A172 (cell line): ENCODE measurements at places on chromosomes 12 and 14. TPM values are rescaled to one million over a fixed set of nuclear protein-coding genes. Genes with fewer than 3 reads are reported as not detected.

The ITGA5 gene
- 215 and 219 TPM in 2 replicates for total RNA-seq

The TSHR gene
- not detected in 2 replicates for total RNA-seq

The ZNF26 gene
- total RNA-seq = 6.4 and 9.0 TPM in 2 replicates

The PLA2G1B gene
- not detected in 2 replicates for total RNA-seq

The BICDL1 gene
- 0.38 and 1.2 TPM in 2 replicates for total RNA-seq

The PPP2R3C gene
- 26.8 and 36.4 TPM in 2 replicates for total RNA-seq

The RTL1 gene
- total RNA-seq = 0.16 TPM in 1 of 2 replicates, not detected in the other

DNA sequence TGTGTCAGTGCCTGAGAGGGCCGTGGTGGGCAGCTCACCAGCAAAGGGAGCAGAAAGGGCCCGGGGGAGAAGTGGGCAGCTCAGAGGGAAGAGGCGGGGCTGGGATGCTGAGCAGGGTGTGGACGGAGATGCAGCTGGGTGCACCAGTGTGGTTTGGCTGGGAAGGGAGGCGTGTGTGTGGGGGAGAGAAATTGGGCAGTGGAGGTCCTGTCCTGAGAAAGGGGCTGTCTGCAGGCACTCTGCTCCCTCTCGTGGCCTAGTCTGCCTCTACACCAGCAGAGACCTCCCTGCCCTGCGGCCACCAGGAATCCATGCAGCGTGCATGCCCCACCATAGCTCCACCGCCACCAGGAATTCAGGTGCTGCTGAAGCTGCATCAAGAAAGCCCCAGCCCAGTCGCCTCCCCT lies 6.4 kb downstream of the TMEM121 start:
- no peak for DNase-seq

DNA sequence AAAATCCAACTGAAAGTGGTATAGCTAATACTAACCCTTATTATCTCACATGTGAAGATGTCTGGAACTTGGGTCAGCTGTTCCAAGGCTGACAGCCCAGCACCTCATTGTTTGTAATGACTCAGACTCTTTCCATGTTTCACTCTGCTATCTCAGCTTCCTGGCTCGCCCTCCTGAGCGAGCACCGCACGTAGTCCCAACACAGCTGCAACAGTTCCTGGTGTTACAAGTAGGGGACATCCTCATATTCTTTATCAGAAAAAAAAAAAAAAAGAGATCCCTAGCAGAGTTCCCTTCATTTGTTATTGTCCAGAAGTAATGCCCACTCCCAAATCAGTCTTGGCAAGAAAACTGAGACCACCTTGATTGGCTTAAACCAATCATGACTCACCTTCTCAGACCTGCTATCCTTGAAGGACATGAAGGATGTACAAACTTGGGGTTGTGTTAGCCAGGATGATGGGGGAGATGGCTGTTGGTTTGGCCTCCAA lies 92.5 kb downstream of the ADCK1 start:
- DNase-seq = no peak

DNA sequence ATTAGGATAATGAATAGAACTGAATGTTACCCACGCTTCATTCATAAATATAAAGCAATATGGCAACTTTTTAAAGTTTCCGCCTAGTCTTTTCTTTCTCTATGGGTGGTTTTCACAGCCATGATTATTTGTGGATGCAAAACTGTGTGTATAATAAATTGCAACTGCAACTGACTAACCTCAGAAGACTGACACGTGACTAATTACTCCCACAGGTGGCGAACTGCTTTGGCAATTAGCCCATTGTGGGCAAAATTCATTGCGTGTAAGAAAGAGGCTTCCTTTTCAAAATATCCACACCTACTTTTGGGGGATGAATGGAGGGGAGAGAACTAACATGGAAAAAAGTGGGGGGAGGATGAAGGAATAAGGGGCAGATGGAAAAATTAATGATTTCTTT lies 79.0 kb downstream of the SLC25A21 start:
- DNase-seq = no peak

DNA sequence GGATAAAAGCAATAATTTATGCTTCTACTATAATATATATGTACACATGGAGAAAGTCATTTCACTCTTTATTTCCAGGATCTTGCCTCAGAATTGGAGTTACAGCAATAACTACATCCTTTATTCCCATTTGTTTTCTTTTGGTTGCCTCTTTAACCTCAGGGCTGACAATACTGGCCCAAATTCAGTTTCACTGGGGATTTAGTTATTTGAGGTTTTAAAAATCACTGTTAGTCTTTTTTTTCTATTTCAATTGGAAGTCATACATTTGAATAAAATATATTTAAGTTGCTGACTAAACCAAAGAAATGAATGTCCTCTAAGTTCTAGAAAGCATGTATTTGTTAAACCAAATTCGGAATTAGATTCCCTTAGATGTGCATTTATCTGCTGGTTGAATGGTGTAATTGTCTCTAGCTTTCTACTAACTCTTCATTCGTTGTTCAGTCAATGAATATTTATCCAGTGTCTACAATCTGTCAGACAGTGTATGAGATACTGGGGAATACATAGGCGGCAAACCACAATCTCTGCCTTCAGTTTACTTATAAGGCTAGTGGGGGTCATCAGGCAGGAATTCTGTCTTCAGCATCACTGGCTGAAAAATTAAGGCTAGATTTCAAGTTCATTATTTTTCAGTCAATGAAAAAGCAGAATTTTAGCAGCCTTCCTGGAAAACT lies 190.8 kb upstream of the ARHGAP5 start:
- no peak for DNase-seq

- no peak for DNase-seq
Measured at GRCh38 chr14:25267186-25267585, 217.2 kb upstream of the STXBP6 start.

- DNase-seq = no peak
Measured at GRCh38 chr12:108065069-108065468, 64.0 kb upstream of the WSCD2 start.

DNA sequence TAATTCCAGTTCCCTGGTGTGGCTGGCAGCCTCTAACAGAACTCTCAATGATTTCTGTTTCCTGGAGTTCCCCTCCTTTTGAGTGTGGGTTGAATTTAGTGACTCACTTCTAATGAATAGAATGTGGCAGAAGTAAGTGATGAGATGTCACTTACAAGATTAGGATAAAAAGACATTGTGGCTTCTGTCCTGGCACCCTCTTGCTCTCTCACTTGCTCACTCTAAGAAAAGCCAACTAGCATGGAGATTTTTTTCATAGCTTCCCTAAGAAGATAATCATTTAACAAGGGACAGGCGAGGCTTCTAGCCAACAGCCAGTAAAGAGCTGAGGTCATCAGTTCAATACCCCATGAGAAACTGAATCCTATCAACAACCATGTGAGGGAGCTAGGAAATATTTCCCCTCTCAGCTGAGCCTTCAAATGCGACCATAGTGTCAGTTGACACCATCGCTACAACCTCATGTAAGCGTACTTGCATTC lies 156.7 kb downstream of the TMTC3 start:
- peak; percentile 93 for DNase-seq

DNA sequence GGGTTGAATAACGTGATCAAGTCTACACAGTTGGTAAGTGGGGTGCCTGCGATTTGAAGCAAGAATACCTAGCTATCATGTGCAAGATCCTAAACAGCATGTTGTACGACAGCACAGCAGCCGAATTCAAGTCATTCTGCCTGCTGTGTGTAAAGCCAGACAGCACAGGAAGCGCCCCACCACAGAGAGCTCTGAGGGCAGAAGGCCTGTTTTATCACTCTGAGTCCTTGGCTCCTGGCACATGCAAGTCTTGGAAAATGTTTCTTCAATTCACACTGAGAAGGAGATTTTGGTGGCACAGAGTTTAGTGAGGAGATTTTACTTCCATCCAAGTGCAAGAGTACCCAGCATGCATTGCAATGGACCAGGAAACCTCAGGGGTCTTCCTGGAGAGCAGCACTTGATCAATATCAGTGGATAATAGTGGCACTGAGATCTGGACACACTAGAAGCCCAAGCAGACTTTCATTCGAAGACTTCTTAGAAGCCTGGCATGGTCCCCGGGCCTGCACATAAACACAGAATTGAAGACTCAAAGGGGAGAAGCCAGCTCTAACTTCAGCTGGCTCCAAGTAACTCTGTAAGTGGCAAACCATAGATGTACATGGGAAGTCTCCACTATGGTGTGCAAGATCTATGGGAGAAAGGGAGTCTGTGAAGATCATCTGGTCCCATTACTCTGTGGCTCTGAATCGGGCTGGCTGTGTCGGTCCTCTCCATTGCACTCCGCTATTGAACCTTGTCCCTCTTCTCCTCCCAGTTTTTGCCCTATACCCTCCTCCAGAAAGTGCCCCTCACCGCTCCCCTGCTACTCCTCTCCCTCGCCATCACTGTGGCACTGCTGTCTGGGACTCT lies 1.5 kb upstream of the KRT1 start:
- DNase-seq = no peak

GRCh38 chr12:46152456-46152855 lies 116.4 kb downstream of the SLC38A1 start:
- DNase-seq = no peak

GRCh38 chr14:61247935-61248334 lies 33.2 kb downstream of the TMEM30B start:
- DNase-seq = no peak
